ENCODE measurements at places on chromosomes 2 and 18.

GRCh38 chr18:58753976-58754375, 82.7 kb downstream of the MALT1 start:
- DNase-seq, result no peak

DNA sequence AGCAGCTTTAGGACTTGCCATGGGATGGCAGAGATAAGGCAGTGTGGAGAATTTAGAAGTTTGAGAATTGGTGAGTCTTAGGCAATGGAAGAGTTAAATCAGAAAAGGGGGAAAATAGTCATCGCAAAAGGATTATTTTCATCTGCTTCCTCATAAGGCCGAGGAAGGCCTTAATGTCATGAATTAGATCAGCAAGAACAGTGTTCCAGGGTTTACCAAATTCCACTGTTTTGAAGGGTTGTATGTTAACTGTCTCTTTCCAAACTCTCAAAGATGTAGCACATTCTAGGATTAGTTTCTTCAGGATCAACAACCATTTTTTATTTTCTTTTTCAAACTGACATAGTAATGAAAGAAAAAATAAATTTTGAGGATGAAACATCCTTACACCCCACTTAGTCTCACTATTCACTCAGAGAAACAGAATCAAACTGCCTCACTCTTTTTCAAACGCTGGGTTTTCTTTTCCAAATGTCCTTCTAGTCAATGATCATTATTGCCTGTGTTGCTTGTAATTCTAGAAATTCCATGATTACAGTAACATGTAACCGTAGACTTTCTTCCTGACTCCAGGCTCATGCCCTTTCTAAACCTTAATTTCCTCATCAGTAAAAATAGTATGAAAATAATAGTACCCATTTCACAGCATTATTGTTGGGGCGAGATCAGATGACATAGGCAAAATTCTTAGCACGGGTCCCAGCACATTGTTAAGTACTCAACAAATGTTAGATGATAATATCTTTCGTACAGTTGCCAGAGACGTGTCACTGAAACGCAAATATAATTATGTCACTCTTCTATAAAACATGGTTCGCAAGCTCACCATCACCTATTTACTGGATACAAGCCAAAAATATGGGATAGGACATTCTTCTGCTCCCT, 23.6 kb downstream of the ZEB2 start:
- no peak for DNase-seq

GRCh38 chr2:20448246-20448976, 1.5 kb downstream of the RHOB start:
- DNase-seq, result no peak

GRCh38 chr2:91477731-91478672, 2786.5 kb downstream of the RPIA start:
- DNase-seq, result no peak

GRCh38 chr2:203993011-203993410, 56.4 kb downstream of the ICOS start:
- DNase-seq, result no peak

Data from anterior cingulate cortex (tissue), 58 donors.